ENCODE measurements at places on chromosomes 11 and 22. TPM values are rescaled to one million over a fixed set of nuclear protein-coding genes. Genes with fewer than 3 reads are reported as not detected.

- no peak overlapping the region for H3K4me3 ChIP-seq
- DNase-seq = no peak
- H3K4me1 ChIP-seq = no peaks in the 10 kb centered on the region
- H3K27me3 ChIP-seq = no peaks in the 10 kb centered on the region
These were observed 955.2 kb downstream of the JRKL start for GRCh38 chr11:97345032-97345431.

FBLN1 gene
- total RNA-seq = 239 TPM

DNA sequence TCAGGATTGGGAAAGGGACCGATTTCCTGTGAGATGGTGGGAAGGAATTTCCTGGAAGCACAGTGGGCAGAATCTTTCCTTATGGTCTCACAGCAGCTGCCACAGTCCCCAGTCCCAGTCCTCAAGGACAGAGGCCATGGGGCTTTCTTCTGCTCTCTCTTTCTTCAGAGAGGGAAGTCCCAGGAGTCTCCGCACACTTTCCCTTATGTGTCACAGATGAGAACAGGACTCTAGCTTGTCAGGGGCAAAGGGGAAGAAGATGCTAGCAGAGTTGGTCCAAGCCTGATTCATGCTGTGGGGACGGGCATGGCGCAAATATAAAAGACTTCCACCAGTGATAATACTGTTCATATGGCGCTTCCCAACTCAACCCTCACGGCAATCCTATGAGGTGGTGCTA lies 7.5 kb upstream of the PPFIA1 start:
- H3K4me1 ChIP-seq = no peaks in the 10 kb centered on the region
- no peak for DNase-seq
- H3K4me3 ChIP-seq = no peak overlapping the region
- no peaks in the 10 kb centered on the region for H3K36me3 ChIP-seq

GRCh38 chr11:20544603-20545237 lies 54.7 kb upstream of the SLC6A5 start:
- H3K27ac ChIP-seq = no peak overlapping the region
- no peak for DNase-seq
- H3K27me3 ChIP-seq = no peaks in the 10 kb centered on the region
- H3K4me3 ChIP-seq = no peak overlapping the region
